Fibroblast of skin of right biceps (primary cell): ENCODE measurements at places on chromosomes 2 and 18.

- DNase-seq: no peak
Measured at GRCh38 chr18:55448420-55448819, 139.6 kb downstream of the TCF4 start.

DNA sequence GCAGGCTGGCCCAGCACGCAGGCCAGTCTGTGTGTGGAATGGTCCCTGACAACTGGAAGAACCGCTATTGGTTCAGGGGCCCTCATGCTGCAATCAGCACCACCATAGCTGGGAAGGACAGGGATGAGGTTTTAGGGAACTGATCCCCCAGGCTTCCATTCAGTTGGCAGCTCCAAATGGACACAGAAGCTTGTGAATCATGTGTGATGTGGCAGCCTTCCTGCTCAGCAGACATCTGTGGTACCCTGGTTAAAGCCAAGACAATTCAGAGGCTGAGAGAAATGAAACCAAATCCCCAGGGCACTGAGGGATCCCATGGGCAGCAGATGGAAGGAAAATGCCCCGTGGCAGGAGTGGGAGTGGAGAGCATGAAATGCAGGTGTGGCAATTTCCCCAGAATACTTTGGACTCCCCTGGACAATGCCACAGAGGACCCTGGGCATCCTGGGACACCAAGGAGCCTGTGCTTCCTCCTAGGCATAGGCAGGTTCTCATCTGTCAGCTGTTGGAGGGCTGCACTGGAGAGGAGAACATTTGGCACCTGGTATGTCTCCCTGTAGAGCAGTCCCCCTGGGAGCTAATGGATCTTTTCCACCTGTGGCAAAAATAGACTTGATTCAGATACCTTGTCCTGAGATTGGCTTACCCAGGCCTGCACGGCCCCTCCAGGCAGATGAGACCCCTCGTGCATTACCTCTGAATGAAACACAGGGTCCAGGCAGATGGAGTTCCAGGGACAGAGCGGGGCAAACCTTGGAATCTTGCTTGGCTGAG lies 162.2 kb upstream of the BCL2L11 start:
- no peak for DNase-seq

GRCh38 chr2:237818066-237818473 lies 19.5 kb downstream of the RBM44 start:
- peak; percentile 87 for DNase-seq

GRCh38 chr18:36729197-36729596 lies 99.6 kb downstream of the TPGS2 start:
- DNase-seq: no peak

GRCh38 chr2:10382354-10383061 lies 65.6 kb downstream of the ODC1 start:
- DNase-seq: no peak

- peak; percentile 56 for DNase-seq
Measured at GRCh38 chr2:157172239-157172638, 85.3 kb upstream of the GALNT5 start.

GRCh38 chr2:10036095-10036884 lies 7.1 kb upstream of the KLF11 start:
- peak; percentile 40 for DNase-seq

DNA sequence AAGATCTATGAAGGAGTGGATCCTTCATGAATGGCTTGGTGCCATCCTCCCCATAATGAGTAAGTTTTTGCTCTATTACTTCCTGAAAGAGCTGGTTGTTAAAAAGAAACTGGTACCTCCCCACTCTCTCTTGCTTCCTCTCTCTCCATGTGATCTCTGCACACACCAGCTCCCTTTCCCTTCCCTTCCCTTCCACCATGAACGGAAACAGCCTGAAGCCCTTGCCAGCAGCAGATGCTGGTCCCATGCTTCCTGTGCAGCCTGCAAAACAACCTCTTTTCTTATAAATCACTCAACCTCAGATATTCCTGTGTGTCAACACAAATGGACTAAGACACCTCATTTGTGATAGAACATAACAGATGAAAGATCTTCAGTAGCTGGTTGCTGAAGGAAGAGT lies 303.5 kb upstream of the ACVR2A start:
- DNase-seq: no peak

GRCh38 chr2:224884188-224884587 lies 158.1 kb downstream of the DOCK10 start:
- DNase-seq: peak; percentile 29

DNA sequence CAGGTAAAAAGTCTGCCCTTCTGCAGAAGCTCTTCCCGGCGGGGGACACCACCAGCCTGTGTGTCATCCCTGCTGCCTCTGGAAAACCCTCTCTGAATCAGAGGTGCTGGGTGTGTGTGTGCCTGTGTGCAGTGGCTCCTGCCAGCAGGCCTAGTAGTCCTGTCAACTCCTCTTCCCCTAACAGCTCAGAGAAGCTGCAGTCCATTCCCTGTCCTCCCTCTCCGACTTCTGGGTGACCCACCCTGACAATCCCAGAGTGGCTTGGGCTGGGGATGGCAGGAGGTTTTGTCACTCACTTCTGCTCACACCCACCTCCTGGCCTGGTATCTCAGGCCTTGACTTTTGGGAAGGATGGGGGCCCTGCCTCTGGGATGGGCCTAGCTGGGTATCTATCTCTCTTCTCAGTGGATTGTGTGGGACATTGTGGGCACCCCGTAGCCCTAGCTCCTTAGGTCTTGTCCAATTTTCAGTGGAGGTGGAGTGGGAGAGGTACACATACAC lies 2.3 kb downstream of the WNT10A start:
- no peak for DNase-seq

DNA sequence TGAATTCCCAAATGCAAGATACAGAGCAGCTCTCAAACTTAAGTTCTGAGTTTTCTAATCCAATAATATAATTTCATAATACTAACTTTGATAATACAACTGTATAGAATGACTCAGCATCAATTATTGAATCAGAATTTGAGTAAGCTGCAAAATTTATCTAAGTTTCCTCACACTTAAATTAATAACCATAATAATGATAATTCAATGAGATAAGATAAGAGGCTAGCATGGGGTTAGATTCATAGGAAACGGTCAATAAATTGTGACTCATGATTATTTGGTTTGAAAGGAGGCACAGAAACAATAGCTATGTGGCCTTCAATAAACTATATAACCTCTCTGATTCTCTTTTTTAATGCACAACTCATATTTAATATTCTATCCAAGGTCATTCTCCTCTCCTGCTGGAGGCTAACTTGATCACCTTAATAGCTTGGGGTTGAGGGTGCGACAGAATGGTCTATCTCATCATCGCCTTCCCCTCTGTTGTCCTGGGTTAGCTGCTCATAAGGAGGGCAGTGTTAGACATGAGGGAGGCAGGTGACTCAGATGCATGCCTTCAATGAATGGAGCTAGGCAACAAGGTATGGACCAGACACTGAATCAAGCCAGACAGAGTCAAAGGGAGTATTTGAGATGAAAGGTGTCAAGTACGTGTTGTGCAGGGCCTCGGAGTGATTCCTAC lies 36.2 kb upstream of the BMP10 start:
- no peak for DNase-seq

GRCh38 chr2:160317181-160318099 lies 117.4 kb upstream of the ITGB6 start:
- DNase-seq: peak; percentile 52

- DNase-seq: no peak
Measured at GRCh38 chr2:17626986-17627385, 86.5 kb downstream of the VSNL1 start.

GRCh38 chr18:54150226-54150625 lies 74.2 kb downstream of the MBD2 start:
- DNase-seq: peak; percentile 39

DNA sequence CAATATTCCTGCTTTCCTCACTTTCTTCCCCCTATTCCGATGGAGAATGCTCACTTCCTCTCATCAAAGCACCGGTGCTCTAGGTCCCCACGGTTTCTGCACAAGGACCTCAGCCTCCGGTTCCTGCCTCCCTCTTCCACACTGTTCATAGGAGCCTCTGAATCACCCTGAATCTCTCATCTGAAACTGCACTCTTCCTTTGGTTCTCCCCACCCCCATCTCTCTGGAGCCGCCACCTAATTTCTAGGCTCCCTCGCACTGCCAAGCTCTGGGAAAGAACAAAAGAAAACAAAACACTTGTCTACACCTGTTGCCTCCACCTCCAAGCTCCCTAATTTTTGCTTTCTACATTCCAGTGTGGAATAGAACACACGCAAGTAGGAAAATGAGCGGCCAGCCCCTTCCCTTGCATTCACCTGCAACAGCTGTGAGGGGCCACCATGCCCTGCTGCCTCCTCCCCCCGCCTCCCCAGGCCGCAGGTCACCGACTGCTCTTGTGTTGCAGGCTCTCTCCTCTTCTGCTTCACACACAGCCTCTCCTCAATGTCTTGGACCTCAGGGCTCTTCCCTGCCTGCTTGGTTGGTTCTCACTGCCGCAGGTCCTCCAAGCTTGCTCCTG lies 9.6 kb downstream of the FBXO15 start:
- DNase-seq: no peak

- no peak for DNase-seq
Measured at GRCh38 chr2:2291500-2292260, 39.4 kb downstream of the MYT1L start.

DNA sequence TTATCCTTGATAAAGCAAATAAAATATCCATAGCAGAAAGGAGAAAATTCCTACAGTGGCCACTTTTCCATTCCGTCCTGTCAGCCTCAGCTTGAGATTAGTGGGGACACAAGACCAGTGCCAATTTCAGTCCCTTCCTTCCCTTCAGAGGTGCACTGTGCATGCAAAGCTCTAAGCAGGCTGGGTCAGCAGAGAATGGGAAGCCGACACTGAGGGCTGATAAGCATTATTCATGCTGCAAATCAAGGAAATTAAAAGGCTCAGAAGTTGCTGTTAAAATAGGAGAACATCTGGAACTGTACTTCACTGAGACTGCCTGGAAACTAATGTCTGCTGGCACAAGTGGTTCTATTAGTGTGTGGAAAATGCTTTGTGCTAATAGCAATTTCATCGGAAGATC lies 534.3 kb downstream of the ADCYAP1 start:
- DNase-seq: no peak

DNA sequence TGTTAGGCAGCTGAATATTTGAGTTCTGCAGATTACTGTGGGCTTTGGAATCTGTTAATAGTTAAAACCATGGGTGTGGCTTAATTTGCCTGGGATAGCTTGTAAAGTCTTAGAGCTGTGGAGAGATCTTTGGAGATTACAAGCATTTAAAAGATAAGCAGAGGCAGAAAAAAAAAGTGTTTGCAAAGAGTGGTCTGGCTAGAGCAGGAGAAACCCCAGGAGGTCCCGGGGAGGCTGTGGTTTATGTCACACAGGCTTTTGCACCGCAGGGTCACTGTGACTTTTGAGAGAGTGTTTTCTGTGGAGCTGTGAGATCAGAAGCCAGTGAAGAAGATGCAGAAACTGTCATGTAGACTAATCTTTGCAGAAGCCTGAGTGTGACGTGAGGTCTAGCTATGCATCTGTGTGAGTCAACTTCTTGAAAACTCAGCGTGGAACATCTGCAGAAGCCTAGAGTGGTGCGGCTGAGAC lies 49.0 kb downstream of the SETBP1 start:
- DNase-seq: peak; percentile 87

DNA sequence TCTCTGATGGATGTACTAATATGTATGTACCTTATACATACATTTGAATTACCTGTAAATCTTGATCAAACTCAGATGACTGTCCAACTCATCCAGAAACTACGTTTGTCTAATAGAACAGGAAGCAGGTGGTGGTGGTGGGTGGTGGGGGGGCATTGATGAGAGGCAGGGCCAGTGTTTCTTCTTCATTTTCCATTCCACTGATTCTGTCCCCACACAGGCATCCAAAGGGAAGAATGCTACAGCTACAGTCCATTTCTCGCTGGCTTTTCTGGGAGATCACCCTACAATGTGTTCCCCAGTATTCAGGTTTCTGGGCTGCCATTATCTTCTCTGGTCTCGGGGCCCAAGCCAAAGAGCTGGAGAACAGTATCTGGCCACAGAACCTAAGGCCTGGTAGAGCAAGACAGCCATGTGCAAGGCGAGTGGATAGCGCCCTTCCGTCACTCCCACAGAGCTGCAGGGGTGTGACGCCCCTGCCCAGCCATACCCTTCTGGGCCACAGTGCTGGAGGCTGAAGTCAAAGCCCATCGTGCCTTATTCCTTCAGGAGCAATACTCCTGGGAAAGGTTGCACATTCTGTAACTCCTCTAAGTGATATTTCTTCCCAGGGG lies 54.5 kb downstream of the BCL11A start:
- no peak for DNase-seq

DNA sequence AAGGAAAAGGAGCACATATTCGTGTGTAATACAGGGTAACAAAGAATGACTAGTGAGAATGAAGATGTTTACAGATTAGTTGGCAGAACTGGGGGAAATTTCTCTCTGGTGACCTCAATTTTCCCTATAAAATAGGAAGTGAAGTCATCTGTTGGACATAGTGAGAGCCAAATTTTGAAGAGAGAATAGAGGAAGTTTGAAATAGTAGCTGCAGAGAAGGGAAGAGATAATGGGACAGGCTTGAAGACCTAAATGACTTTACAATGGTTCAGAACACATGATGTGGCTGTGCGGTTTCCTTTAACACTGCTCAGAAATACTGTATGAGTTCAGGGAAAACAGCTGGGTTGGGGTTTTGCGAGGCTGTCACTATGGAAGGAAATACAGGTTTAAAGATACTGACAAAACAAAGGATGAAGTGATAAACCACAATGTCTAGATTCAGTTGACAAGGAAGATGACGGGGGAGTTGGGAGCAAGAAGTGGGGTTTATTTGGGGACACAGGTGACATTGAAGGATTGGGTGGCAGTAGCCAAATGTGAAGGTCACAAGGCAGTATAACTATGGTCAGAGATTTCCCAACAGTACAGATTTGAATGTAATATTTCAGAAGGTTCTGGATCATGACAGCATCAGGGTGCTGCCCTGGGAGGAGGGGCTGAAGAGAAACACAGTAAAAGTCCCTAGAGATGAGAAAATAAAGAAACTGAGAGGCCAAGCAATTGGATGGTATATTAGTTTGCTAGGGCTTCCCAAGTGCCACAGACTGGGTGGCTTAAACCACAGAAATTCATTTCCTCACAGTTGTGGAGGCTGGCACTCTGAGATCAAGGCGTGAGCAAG lies 82.6 kb upstream of the TANK start:
- DNase-seq: peak; percentile 50

DNA sequence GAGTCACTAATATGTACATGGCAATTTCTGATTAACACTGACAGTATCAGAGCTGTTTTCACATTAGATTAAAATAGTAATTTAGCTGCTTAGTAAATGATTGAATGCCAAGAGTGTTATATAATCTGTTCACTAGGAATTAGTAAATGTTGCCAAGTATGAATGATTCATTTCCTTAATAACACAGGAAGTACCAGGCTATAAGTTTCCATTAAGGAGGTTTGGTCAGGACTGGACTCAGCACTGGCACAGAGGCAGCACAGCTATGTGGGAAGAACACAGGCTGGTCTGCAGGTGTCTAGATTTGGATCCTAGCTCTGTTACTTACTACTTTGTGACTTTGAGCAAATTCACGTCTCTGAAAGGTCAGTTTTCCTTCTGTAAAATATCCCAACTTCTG lies 97.2 kb downstream of the TDRD15 start:
- no peak for DNase-seq

DNA sequence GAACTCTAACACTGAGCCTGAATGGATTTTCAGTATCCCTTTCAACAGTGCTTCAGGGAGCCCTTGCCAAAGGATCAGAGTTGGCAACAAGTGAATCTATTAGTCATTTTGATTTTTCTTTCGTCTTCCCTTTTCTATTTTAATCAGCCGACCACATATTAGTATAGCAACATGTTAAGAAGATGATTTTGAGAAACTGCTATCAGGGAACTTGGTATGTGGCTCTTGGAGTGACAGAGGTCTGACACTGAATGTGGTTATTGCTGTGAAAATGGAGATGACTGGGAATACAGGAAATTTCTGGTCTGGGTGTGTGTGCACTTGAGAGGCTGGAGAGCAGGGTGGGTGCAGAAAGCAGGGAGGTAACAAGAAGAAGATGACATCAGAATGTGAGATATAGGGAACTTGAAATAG lies 28.7 kb upstream of the IL1RL1 start:
- peak; percentile 8 for DNase-seq
